ENCODE measurements at places on chromosomes 5 and 9.

DNA sequence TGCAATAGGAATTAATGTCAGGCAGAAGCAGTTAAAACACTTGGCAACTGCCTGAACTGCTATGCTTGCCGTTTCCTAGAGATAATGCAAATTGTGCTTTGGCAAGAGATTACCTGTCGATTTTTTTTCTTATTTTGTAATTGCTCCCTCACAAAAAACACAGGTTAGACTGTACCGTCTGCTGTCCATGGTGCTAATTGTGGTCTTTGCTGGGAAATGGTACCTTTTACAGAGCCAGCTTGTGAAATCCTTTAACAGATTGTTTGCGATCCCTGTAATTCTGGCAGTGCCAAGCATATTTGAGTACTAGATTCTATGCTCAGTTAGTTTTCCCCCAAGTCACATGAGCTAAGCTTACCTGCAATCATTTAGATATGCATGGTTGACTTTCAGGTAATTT is 2125.8 kb upstream of the WWC1 start:
- DNase-seq, result no peak

DNA sequence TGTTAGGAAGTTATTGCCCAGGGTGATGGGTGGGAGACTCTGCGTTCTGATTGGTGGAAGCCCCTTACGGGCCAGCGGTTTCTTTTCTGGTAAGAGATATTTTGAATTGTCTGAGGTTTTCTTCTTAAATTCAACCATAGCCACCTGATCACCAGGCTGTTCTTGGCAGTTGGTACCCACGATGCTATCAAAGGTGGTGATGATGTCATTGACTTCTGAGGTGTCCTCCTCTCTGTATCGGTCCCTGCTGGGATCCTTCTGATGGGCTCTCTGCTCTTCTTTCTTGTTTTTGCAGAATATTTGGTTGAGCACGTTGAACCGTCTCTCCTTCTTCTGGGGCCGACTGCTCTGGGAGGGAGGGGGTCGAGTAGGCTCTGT is 116.6 kb upstream of the IL6ST start:
- DNase-seq, result no peak

DNA sequence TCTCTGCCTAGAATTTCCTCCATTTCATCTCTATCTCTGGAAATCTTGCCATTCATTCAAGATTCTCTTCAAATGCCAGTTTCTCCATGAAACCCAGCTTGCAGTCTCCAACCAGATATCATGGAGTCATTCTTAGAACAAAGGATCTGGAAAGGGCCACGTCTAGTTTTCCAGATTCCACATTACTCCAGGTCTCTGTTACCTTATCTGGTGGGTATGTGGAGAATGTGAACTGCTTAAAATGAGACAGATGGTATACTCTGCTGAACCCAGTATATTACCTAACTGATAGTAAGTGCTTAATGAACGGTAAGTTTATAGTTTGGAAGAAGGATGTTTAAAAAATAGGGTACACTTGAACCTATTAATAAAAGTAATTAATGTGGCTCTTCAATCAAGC is 52.3 kb upstream of the ZSWIM6 start:
- DNase-seq, result no peak

- no peak for DNase-seq
These were observed 780.3 kb downstream of the KCTD16 start for GRCh38 chr5:144950996-144951395.

DNA sequence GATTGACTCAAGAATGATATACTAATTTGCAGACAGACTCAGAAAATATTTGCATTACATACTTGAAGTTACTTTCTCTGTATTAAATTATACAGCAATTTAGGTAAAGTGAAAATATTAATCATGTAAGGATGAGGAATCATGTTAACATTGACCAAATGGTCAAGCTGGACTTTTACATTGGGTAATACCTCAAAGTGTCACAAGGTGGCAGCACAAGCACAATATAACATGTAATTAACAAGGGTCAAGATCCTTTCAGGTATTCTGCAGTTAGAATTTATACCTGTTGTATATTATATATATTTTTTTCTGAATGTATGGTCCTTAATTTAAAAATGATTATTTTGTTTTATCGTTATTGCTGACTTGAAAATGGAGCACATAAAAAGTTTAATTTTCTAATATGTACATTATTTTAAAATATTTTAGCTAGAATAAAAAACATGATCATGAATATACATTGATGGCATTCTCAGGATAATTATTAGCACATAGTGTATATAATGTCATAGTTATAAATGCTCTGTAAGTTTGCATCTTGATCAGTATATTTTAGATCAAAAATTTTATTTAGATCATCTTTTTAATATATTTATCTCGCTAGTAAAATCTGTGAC is 8.6 kb downstream of the HAPLN1 start:
- no peak for DNase-seq

GRCh38 chr5:981456-981855 is 27.1 kb upstream of the NKD2 start:
- DNase-seq, result no peak

DNA sequence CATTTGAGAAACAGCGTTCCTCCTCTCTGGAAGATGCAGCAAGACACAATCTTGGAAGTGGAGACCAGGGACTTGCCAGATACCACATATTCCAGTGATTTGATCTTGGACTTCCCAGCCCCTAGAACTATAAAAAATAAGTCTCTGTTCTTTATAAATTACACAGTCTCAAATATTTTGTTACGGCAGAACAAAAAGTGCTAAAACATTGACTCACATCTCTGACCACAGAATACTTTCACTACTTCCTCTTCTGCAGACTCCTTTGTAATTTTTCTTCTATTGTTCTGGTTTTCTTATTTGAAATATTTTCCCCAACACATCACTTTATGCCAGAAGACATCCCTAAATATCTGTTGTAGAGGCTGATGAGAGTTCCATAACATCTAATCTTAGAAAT is 706.1 kb upstream of the CDH18 start:
- DNase-seq, result no peak

- no peak for DNase-seq
These were observed 6.3 kb downstream of the UCK1 start for GRCh38 chr9:131524665-131525315.

DNA sequence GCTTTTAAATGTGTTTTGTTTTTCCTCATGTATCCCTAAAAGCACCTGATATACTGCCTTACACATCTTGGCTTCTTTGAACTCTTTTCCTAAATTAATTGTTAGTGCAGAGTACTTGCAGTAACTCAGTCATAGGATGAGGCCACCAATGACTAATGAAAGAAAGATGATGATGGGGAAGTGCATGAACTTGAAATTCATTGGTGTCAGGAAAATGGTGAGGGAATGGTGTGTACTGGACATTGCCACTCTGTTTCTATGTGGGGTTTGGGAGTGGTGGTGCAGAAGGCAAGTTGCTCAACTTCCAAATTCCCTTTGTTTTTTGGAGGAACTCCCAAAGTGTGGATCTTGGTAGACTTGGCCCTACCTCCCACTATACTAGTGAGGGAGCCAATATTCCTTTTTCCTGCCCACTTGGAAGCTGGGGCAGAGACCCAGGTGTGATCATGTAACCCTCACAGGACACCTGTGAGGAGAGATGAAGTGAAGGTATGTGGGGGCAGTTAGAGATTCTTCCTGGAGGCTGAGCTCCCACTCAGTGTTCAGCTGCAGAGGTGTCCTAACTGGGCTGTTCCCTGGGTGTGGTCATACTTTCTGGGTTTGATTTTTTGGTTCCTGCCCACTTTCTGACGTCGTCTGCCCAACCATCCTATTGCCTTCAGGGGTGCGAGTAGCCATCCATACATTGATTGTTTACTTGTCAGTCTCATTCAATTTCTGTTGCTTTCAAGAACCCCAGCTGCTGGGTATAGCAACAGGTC is 298.5 kb downstream of the MAST4 start:
- no peak for DNase-seq

DNA sequence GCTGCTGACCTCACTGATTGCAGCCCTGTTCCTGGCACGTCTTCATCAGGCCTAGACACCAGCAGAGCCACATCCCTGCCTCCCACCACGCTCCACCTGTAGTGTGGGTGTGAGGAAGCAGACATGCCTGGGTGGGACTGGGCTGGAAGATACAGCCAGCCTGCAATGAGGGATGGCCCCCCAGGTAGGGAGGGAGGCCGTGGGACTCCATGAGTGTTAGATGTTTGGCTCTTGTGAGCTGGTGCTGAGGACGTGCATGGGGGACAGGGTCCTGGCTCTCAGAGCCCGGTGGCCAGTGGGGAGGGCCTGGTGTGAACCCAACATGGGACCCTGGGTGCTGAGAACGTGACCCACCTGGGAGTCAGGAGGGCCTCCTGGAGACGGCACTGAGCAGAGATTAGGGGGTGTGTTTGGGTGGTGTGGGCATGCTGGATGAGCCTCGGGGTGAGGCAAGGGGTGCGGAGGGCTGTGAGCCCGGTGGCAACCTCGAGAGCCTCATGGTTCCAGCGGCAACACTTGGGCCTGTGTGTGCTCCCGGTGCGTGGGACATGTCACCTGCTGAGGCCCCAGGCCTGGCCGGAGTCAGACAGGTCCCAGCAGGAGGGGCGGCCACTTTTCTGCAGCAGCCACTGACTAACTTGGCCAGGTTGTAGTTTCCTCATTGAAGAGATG is 87.6 kb downstream of the PHF2 start:
- DNase-seq, result no peak

DNA sequence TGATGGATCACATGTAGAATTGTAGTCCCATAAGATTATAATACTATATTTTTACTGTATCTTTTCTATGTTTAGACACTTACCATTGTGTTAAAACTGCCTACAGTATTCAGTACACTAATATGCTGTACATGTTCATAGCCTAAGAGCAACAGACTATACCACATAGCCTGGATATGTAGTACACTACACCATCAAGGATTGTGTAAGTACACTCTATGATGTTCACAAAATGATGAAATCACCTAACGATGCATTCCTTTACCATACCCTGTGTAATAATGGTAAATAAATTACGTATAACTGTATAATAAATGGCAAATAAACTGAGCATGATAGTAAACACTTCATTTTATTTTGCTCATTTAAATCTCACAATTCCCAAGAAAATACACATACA is 60.3 kb downstream of the RICTOR start:
- DNase-seq, result no peak

GRCh38 chr5:168850683-168851082 is 271.5 kb upstream of the PANK3 start:
- DNase-seq, result no peak

GRCh38 chr9:103139891-103140290 is 144.8 kb downstream of the CYLC2 start:
- no peak for DNase-seq

GRCh38 chr5:128212191-128212806 is 128.7 kb downstream of the SLC12A2 start:
- no peak for DNase-seq

- DNase-seq, result no peak
These were observed 2.1 kb downstream of the SYNPO start for GRCh38 chr5:150642567-150642927.

DNA sequence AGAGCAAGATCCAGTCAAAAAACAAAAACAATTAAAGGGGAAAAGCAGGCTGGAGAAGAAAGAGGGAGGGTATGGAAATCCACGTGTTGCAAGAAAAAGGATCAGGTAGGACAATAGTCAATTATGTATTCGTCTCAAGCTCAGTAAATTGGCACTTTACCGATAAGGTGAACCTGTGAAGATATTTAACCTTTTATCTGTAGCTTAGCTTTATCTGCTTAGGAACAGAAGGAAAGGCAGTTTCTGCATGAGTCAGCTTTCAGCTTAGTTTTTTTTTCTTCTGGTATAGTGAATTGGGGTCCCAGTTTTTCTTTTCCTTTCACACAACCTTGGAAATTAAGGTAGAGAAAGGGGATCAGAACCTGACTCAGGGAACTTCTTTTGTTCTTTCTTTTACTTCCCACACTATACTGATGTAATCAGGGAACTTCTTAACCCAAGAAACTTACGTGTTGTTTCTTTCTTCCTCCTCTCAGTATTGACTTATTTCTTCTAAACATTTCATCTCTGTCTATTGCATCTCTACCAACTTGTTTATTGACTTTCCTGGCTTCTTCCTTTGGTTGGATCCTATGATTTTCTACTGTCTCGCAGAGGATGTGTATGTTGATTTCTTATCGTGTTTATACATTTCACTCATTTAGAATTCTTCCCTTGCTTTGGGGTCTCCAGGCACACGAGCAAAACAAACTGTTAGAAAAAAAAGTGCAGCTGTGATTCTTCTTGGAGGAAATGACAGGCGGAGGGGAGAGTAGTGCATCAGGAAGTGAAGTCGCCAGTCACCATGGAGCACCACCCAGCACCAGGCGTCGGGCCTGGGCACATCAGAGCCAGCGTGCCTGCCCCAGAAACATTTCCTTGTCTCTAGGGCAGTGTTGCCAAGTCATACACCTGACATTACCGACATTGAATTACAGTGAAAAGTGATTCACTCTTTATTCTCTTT is 123.0 kb upstream of the LHFPL2 start:
- DNase-seq, result no peak

- DNase-seq, result no peak
These were observed 29.1 kb downstream of the JADE2 start for GRCh38 chr5:134554319-134555222.

DNA sequence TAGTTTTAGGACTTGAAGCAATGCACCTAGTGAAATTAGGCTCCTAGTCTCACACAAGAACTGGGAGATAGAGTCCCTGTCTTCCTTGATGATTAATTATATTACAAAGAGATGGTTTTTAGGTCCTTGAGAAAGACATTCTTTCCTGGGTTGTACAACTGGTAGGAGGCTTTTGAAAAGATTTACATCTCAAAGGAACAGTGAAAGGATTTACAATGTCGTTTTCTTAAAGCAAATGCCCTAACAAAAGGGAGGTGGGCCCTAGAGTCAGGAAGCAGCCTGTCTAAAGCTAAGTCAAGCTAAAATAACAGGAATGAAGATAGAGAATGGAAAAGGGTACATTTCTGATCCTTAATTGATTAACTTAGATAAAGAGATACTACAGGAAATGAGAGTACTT is 102.2 kb upstream of the IL7R start:
- no peak for DNase-seq

GRCh38 chr9:107193251-107193650 is 89.8 kb upstream of the RAD23B start:
- no peak for DNase-seq

DNA sequence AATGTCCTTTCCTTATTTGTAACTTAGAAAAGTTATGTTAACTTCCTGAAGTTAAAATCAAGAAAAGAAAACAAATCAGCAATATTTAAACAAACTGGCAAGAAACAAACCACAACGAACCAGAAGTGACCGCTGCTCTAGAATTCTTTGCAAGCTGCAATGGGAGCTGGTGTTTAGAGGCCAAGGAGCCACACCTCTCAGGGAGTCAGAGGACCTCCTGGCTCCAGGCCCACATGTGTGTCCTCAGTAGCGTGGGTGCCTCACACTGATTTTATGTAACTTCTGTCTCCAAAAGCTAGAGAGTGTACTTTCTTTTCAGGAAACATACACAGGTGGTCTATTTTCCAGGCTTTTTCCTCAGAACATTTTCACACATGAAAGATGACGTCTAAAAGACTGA is 100.4 kb downstream of the IRX2 start:
- DNase-seq, result no peak

DNA sequence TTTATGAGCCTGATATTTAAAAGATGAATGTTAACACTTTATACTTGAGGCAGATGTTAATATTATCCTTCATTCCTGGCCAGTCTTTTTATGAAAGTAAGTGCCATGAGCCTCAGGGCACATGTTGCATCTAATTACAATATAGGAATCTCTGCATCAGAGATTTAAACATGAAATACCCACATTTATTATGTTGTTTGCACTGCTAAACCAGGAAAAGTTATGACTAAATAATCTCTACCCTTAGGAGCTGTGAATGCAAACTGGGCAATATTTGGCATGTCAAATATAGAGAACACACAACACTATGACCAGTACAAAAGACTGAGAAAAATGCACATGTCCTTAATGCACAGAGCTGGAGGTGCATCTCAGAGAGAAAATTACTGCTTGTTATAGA is 526.1 kb upstream of the GRAMD2B start:
- no peak for DNase-seq
